ENCODE measurements at places on chromosomes 6 and 20. TPM values are rescaled to one million over a fixed set of nuclear protein-coding genes. Genes with fewer than 3 reads are reported as not detected.

ADGB gene
- not detected for polyA plus RNA-seq

PRSS16 gene
- 0.27 TPM for polyA plus RNA-seq

LCA5 gene
- polyA plus RNA-seq = 3.8 TPM

GRCh38 chr6:18391023-18391422, 3.9 kb downstream of the RNF144B start:
- no peak for DNase-seq

- DNase-seq = no peak
These were observed 94.6 kb downstream of the PSMG4 start for GRCh38 chr6:3353213-3353903.

GRCh38 chr6:160069050-160069454, 52.6 kb upstream of the SLC22A1 start:
- no peak for DNase-seq
